ENCODE measurements at places on chromosomes 3 and 15.
A peak's percentile ranks its signal among the peaks of the same experiment; 100 is the strongest.

GRCh38 chr15:80455668-80456442, 51.7 kb downstream of the ARNT2 start:
- DNase-seq, result peak; percentile 94

GRCh38 chr3:65331730-65332129, 643.9 kb upstream of the ADAMTS9 start:
- no peak for DNase-seq

DNA sequence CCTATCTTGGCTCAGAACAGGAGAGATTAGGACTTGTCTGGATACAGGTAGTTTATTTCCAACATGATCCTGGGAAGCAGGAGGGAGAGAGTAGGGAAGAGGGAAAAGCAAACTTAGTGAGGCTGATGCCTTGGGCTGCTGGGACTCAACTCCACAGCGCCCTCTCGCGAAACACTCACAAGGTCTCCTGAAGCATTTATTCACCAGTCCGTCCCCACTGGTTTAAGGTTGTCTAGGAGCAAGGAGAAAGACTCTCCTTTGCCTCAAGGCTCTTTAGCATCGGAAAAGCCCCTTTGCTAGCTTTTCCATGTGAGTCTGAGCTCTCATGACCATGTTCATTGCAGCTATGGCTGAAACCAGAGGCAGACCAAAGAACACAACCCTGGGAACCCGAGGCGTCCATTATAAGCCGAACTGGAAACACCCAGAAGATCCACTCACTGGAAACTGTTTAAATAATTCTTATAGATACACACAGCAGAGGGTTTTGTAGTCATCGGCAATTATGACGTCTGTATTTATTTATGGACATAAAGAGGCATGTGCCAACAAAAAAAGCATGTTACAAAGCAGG, 244.5 kb downstream of the CD47 start:
- peak; percentile 94 for DNase-seq

DNA sequence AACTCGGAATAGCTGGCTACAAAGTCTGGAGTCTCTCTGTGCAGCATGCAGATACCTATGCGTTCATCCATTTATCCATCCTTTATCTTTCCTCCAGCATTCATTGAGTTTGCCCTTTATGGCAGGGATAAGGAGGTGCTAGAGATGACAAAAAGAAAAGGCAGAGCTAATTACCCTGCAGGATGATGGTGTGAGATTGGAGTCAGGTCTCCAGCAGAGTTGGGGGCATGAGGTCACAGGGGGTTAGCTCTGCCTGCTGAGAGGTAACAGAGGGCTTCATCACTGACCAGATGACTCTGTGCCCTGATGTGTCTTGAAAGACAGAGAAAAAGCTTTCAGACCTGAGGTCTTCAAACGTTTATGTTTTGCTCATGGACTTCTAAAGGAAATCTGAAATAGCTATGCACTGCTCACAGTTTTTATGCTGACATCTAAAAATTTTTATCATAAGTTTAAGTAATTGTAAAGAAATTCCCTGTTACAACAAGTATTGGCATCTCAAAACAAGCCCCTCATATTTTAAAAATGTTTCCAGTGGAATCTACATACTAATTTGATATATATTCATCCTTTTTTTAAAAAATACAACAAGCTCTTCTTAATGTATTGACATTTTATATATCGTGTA, 132.3 kb upstream of the ANKRD28 start:
- DNase-seq, result no peak

- no peak for DNase-seq
These were observed 59.9 kb downstream of the CGNL1 start for GRCh38 chr15:57436166-57436565.

- no peak for DNase-seq
These were observed 13.7 kb downstream of the TKT start for GRCh38 chr3:53242155-53242554.
